Body of pancreas (tissue), 4 donors: ENCODE measurements at places on chromosomes 11 and 22.

GRCh38 chr11:63621071-63621470 is 6.8 kb upstream of the PLAAT3 start:
- DNase-seq: no peak
- no peaks in the 10 kb centered on the region for H3K27me3 ChIP-seq
- no peaks in the 10 kb centered on the region for H3K36me3 ChIP-seq
- no peak overlapping the region for H3K4me3 ChIP-seq
- H3K27ac ChIP-seq: no peak overlapping the region

GRCh38 chr11:106988151-106989077 is 29.9 kb downstream of the GUCY1A2 start:
- peak; percentile 25 for DNase-seq
- peak overlapping the region; percentile 49 for H3K27ac ChIP-seq
- no peaks in the 10 kb centered on the region for H3K27me3 ChIP-seq
- H3K4me1 ChIP-seq: peaks cover 14% of the 10 kb centered on the region

GRCh38 chr11:17736930-17737817 is 2.6 kb downstream of the KCNC1 start:
- no peak overlapping the region for H3K27ac ChIP-seq
- peaks cover 31% of the 10 kb centered on the region for H3K27me3 ChIP-seq
- H3K4me1 ChIP-seq: peaks cover 22% of the 10 kb centered on the region
- no peak overlapping the region for H3K4me3 ChIP-seq

- no peaks in the 10 kb centered on the region for H3K27me3 ChIP-seq
- H3K4me3 ChIP-seq: no peak overlapping the region
- no peaks in the 10 kb centered on the region for H3K36me3 ChIP-seq
- no peak for DNase-seq
- H3K4me1 ChIP-seq: no peaks in the 10 kb centered on the region
- no peak overlapping the region for H3K27ac ChIP-seq
Observed at GRCh38 chr11:78666675-78667160, 92.1 kb upstream of the NARS2 start.

DNA sequence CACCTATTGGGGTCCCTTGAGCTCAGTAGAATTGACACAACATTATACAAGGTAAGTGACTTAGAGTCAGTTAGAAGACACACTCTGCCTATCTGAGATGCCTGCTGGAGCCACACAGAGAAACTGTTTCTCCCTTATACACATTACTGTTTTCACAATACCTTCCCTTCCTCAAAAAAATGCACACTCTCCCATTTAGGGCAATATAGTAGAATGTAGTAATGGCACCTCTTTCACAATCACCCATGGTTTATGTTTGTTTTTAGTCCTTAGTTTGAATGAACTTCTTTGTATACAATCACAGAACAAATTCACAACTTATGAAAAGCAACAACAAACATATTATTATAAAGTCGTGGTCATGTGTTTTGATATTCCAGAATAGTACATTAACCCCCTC is 14.3 kb downstream of the OR52H1 start:
- no peaks in the 10 kb centered on the region for H3K36me3 ChIP-seq
- no peak overlapping the region for H3K27ac ChIP-seq
- no peak overlapping the region for H3K4me3 ChIP-seq
- no peak for DNase-seq
- no peaks in the 10 kb centered on the region for H3K4me1 ChIP-seq
- H3K27me3 ChIP-seq: no peaks in the 10 kb centered on the region

GRCh38 chr11:64611869-64612646 is 21.0 kb downstream of the SLC22A12 start:
- no peaks in the 10 kb centered on the region for H3K4me1 ChIP-seq
- no peaks in the 10 kb centered on the region for H3K36me3 ChIP-seq
- H3K27me3 ChIP-seq: no peaks in the 10 kb centered on the region
- no peak overlapping the region for H3K4me3 ChIP-seq
- no peak overlapping the region for H3K27ac ChIP-seq
- DNase-seq: no peak

- DNase-seq: no peak
- no peaks in the 10 kb centered on the region for H3K4me1 ChIP-seq
- H3K4me3 ChIP-seq: no peak overlapping the region
- H3K27me3 ChIP-seq: no peaks in the 10 kb centered on the region
- no peaks in the 10 kb centered on the region for H3K36me3 ChIP-seq
Observed at GRCh38 chr11:80958361-80958760, 1517.5 kb upstream of the TENM4 start.

- no peak for DNase-seq
- no peak overlapping the region for H3K4me3 ChIP-seq
- H3K27ac ChIP-seq: no peak overlapping the region
Observed at GRCh38 chr11:79030448-79030847, 410.4 kb downstream of the TENM4 start.

DNA sequence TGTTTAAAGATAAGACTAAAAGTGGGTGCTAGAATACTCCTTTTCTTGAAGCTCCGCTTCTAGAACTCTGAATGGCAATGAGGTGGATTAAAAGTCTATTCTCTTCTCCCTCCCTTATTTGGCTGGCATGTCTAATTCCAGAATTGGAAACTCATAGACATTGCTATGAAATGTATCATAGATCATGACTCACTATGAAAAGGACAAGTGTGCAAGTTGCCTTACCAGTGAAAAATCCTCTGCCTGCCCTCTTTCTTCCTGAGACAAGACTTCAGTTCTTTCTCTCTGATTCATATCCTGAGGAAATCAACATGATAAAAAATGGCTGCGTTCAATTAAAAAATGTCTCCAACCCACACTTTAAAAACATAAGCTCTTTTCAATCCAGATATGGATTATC is 73.2 kb upstream of the BLID start:
- H3K27ac ChIP-seq: no peak overlapping the region
- H3K27me3 ChIP-seq: no peaks in the 10 kb centered on the region
- no peak overlapping the region for H3K4me3 ChIP-seq
- DNase-seq: no peak

DNA sequence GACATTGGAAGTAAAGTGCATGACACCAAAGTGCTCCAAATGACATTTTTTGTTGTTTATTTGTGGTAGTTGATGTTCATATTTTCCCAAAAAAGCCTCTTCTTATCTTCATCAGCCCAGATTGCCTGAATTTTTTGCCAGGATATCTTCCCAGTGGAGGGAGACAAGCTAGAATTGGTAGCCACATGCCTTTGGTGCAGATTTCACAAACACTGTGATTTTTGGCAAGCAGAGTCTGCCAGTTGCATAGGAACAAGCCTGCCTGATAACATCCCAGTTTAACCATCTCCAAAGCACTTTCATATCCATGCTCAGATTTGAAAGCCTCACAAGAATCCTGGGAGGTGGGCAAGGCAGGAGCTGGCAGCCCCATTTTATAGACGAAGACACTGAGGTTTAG is 102.3 kb upstream of the SYT13 start:
- no peaks in the 10 kb centered on the region for H3K4me1 ChIP-seq
- no peak overlapping the region for H3K27ac ChIP-seq
- H3K36me3 ChIP-seq: no peaks in the 10 kb centered on the region
- no peaks in the 10 kb centered on the region for H3K27me3 ChIP-seq

DNA sequence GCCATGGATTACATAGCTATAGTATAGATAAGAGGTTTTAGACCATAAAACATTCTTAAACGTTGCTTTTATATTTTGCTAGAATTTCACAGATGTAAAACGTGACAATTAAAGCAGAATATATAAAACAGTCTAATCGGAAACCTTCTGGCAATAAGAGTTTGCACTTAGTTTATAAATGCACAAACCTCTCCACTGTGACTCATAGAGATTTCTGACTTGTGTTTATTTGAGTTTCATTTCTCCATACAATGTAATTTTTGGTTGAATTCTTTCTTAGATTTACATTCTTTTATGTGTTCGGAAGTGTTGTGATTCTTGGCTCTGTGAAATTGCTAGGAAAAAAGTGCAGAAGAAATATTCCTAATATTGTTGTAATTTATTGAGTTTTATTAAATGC is 288.7 kb upstream of the CTSC start:
- H3K27me3 ChIP-seq: no peaks in the 10 kb centered on the region
- no peak for DNase-seq
- no peak overlapping the region for H3K4me3 ChIP-seq
- no peak overlapping the region for H3K27ac ChIP-seq

- H3K27me3 ChIP-seq: no peaks in the 10 kb centered on the region
- DNase-seq: no peak
- no peak overlapping the region for H3K4me3 ChIP-seq
- no peaks in the 10 kb centered on the region for H3K4me1 ChIP-seq
- H3K27ac ChIP-seq: no peak overlapping the region
- H3K36me3 ChIP-seq: no peaks in the 10 kb centered on the region
Observed at GRCh38 chr22:30564045-30564760, 10.3 kb downstream of the GAL3ST1 start.

GRCh38 chr22:33889748-33890147 is 30.5 kb downstream of the LARGE1 start:
- H3K27ac ChIP-seq: no peak overlapping the region
- no peak for DNase-seq
- peaks cover 19% of the 10 kb centered on the region for H3K4me1 ChIP-seq
- no peak overlapping the region for H3K4me3 ChIP-seq
- H3K27me3 ChIP-seq: no peaks in the 10 kb centered on the region
- no peaks in the 10 kb centered on the region for H3K36me3 ChIP-seq

- H3K27me3 ChIP-seq: no peaks in the 10 kb centered on the region
- H3K4me1 ChIP-seq: peaks cover 69% of the 10 kb centered on the region
- no peaks in the 10 kb centered on the region for H3K36me3 ChIP-seq
- no peak overlapping the region for H3K4me3 ChIP-seq
Observed at GRCh38 chr11:12376259-12377081, 901 bp upstream of the PARVA start.

DNA sequence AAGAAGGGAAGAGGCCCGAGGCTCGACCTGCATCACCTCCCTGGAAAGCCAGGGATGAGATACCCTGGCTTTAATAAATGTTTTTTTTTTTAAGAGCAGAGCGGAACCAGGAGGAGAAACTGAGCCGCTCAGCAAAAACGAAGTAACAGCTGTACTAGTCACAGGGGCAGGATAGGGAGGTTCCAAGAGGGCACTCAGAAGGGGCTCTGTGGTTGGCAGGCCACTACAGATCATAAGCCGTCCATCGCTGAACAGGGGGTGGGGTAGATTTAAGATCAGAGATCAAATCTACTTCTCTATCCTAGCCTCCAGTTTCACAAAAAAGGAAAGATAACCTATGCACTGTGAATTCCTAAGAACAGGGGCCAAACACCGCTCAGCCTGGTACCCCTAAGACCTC is 625 bp downstream of the EIF3D start:
- DNase-seq: no peak
- H3K27me3 ChIP-seq: no peaks in the 10 kb centered on the region
- peak overlapping the region; percentile 78 for H3K27ac ChIP-seq
- peaks cover 26% of the 10 kb centered on the region for H3K4me1 ChIP-seq
- peaks cover 16% of the 10 kb centered on the region for H3K36me3 ChIP-seq

GRCh38 chr11:63666874-63667273 is 4.3 kb downstream of the ATL3 start:
- DNase-seq: no peak
- H3K27me3 ChIP-seq: no peaks in the 10 kb centered on the region
- H3K36me3 ChIP-seq: no peaks in the 10 kb centered on the region
- H3K4me3 ChIP-seq: no peak overlapping the region
- peaks cover 38% of the 10 kb centered on the region for H3K4me1 ChIP-seq

DNA sequence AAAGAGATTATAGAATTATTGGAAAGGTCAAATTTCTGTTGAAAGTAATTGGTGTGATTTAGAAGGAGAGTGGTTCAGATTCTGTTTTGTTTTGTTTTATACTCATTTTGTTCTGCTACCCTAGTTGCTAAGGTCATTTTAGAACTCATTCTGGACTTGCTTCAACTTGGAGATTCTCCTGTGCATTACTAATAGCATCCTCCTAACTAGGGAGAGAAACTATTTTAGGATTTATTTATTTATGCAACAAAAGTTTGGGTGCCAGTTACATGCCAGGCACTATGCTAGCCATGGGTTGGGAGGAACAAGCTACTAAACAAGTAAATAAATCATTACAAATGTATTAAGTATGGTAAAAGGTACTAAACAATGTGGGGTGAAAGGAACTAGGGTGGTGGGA is 84.0 kb downstream of the YAP1 start:
- H3K36me3 ChIP-seq: no peaks in the 10 kb centered on the region
- peaks cover 7% of the 10 kb centered on the region for H3K4me1 ChIP-seq
- DNase-seq: no peak

GRCh38 chr11:19679952-19680828 is 32.4 kb upstream of the NAV2 start:
- H3K36me3 ChIP-seq: no peaks in the 10 kb centered on the region
- no peak overlapping the region for H3K4me3 ChIP-seq

DNA sequence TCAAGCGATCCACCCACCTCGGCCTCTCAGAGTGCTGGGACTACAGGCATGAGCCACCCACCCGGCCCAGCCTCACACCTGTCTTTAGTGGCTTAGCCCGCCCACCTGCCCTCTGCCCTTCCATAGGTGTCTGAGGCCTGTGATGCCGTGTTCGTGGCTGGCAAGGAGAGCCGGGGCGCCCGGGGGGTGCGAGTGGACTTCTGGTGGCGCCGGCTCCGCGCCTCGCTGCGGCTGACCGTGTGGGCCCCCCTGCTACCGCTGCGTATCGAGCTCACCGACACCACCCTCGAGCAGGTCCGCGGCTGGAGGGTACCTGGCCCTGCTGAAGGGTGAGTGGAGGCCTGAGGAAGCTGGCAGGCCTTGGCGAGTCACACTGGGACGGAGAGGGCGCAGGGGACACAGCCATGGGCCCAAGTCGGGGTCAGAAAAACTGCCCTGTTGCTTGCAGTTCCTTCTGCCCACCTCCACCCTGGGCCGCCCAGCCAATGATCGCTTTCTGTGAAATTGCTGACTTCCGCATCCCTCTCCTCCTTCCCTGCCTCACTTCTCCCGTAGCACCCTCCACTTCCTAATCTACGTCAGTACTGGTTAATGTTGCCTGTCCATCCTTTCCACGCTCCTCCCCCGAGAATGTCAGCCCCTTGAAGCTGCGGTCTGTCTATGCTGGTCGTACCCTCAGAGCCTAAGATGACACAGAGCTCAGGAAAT is 9.3 kb downstream of the TMEM132A start:
- no peak overlapping the region for H3K27ac ChIP-seq
- no peaks in the 10 kb centered on the region for H3K27me3 ChIP-seq
- no peaks in the 10 kb centered on the region for H3K4me1 ChIP-seq
- DNase-seq: no peak
- no peak overlapping the region for H3K4me3 ChIP-seq

- H3K27me3 ChIP-seq: no peaks in the 10 kb centered on the region
- no peak overlapping the region for H3K27ac ChIP-seq
- no peak overlapping the region for H3K4me3 ChIP-seq
- DNase-seq: no peak
Observed at GRCh38 chr11:116742104-116742503, 30.7 kb downstream of the BUD13 start.

GRCh38 chr11:22543261-22543660 is 82.4 kb downstream of the FANCF start:
- no peak for DNase-seq
- H3K27ac ChIP-seq: no peak overlapping the region
- H3K4me3 ChIP-seq: no peak overlapping the region
- H3K4me1 ChIP-seq: no peaks in the 10 kb centered on the region

DNA sequence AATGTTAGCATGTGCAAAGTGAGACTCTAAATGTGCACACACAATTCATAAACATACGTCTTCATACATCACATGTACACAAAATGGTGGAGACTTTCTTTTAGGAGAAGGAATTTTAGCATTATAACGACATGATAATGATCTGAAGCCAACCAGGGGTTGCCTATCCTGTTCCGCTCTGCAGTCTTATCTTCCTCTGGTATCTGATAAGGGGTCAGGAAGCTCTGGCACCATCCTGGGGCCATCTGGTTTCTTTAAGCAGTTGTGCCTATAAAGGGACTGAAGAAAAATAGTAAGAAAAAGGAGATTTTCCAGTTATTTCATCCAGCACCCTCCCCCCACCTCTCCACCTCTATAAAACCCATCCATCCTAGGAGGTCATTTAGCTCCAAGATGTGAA is 5.8 kb upstream of the NUP50 start:
- H3K27ac ChIP-seq: peak overlapping the region; percentile 4
- H3K27me3 ChIP-seq: no peaks in the 10 kb centered on the region
- H3K36me3 ChIP-seq: no peaks in the 10 kb centered on the region
- DNase-seq: no peak
- H3K4me3 ChIP-seq: no peak overlapping the region
- peaks cover 34% of the 10 kb centered on the region for H3K4me1 ChIP-seq
